ENCODE measurements at places on chromosomes 16 and 17. TPM values are rescaled to one million over a fixed set of nuclear protein-coding genes. Genes with fewer than 3 reads are reported as not detected.

The SEPTIN12 gene
- total RNA-seq: not detected

The KRTAP9-1 gene
- total RNA-seq: not detected

The CDC42EP4 gene
- 0.78 TPM for total RNA-seq

The NAGS gene
- total RNA-seq: 0.60 TPM

- no peak overlapping the region for H3K27ac ChIP-seq
- no peak overlapping the region for H3K4me3 ChIP-seq
- no peaks in the 10 kb centered on the region for H3K4me1 ChIP-seq
- no peaks in the 10 kb centered on the region for H3K36me3 ChIP-seq
- no peaks in the 10 kb centered on the region for H3K27me3 ChIP-seq
These were observed 178.7 kb downstream of the CHD9NB start for GRCh38 chr16:52874042-52874441.

GRCh38 chr16:75385507-75386152, 47.7 kb downstream of the CFDP1 start:
- H3K36me3 ChIP-seq: peaks cover 19% of the 10 kb centered on the region
- no peak for DNase-seq
- peaks cover 4% of the 10 kb centered on the region for H3K4me1 ChIP-seq
- peaks cover 14% of the 10 kb centered on the region for H3K27me3 ChIP-seq
- no peak overlapping the region for H3K4me3 ChIP-seq

DNA sequence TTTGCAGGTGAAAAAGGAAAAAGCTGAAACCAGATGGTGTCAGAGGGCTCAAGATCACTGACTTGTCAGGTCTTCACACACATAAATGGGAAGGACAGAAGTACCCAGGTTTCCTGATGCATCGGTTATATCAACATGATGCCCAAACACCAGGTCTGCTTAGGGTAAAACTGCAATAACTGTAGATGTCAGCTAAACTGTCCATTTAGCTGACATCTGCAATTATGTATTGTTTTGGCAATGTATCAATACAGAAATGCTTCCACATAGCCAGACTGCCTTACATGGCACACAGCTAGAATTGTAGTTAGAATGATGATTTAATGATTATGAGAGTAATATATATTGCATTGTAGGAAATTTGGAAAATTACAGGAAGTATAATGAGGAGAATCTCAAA, 5.0 kb downstream of the ACSM3 start:
- no peak overlapping the region for H3K27ac ChIP-seq
- no peaks in the 10 kb centered on the region for H3K36me3 ChIP-seq
- no peak overlapping the region for H3K4me3 ChIP-seq
- H3K27me3 ChIP-seq: no peaks in the 10 kb centered on the region
- DNase-seq: no peak

DNA sequence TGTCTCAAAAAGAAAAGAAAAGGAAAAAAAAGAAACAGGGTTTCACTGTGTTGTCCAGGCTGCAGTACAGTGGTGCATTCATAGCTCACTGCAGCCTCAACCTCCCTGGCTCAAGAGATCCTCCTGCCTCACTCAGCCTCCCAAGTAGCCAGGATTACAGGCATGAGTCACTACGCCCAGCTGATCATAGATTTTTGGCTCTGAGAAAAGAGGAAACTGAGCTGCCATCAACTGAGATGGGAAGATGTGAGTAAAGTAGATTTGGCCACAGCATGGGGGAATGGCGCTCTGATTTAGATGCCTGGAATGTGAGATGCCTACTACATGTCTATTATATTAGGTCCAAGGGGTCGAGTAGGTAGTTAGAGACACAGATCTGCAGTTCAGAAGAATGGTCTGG, 5.9 kb upstream of the NAGS start:
- no peaks in the 10 kb centered on the region for H3K36me3 ChIP-seq
- DNase-seq: no peak
- H3K27ac ChIP-seq: no peak overlapping the region
- no peak overlapping the region for H3K4me3 ChIP-seq

DNA sequence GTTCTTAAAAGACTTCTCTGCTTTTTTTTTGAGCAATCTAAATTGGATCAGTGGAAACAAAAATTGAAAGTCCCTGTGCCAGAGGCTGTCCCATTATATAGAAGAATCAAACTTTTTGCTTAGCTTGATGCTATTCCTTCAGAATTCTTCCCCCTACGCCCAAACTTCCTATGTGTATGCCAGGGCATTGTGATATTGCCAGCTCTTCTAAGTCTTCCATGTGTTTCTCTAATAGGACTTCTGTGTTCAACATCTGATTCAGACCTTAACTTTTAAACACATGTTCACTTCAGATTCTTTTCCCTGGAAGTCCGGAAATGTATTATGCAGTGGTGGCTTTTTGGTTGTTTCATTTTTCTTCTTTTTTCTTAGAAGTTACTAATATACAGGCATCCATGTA, 18.7 kb downstream of the PTRH2 start:
- H3K27ac ChIP-seq: peak overlapping the region; percentile 40
- peaks cover 14% of the 10 kb centered on the region for H3K4me1 ChIP-seq
- peaks cover 62% of the 10 kb centered on the region for H3K36me3 ChIP-seq
- DNase-seq: no peak
- no peak overlapping the region for H3K4me3 ChIP-seq

DNA sequence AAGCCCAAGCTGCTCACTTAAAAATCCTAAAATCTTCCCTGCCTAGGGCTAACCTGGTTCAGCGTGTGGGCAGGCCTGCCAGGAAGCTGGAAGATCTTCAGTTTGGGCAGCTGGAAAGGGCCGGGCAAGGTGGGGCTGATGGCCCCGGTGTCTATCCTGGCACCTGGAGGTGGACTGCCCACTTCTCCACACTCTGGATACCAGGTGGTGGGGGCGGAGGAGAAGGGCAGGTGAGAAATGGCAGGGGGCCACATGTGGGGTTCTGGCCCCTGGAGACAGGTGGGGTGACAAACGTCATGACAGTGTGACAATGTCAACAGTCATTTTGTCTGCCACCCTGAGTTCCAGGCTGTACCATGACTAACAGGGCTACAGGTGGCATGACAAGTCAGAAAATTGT, 78.5 kb upstream of the C16orf82 start:
- no peak for DNase-seq
- no peak overlapping the region for H3K4me3 ChIP-seq
- H3K36me3 ChIP-seq: no peaks in the 10 kb centered on the region
- H3K27me3 ChIP-seq: peaks cover 4% of the 10 kb centered on the region

- peaks cover 10% of the 10 kb centered on the region for H3K27me3 ChIP-seq
- DNase-seq: no peak
- peak overlapping the region; percentile 84 for H3K27ac ChIP-seq
- H3K4me3 ChIP-seq: peak overlapping the region; percentile 60
- H3K36me3 ChIP-seq: peaks cover 6% of the 10 kb centered on the region
- peaks cover 34% of the 10 kb centered on the region for H3K4me1 ChIP-seq
These were observed 27.4 kb downstream of the KIAA0513 start for GRCh38 chr16:85054948-85055492.

- H3K27me3 ChIP-seq: no peaks in the 10 kb centered on the region
- peak overlapping the region; percentile 44 for H3K27ac ChIP-seq
- peaks cover 15% of the 10 kb centered on the region for H3K36me3 ChIP-seq
- H3K4me1 ChIP-seq: peaks cover 38% of the 10 kb centered on the region
These were observed 1.8 kb downstream of the HMOX2 start for GRCh38 chr16:4477966-4478365.

DNA sequence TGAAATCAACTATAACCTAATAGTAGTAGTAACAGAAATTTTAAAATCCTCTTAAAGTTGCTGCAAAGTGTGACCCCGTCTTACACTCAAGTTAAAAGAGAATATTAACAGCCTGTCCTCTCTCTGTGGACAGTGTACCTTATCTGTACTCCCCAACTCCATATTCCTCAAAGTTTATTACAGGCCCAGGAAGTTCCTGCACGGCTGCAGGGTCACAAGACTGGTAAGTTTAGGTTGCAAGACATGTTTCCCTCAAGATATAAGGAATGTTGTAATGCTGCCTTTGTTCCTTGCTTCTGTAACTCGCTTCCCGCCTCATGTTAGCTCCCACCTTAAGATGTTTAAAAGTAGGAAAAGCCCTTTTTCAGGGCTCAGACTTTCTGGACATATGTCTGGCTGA, 72.2 kb downstream of the ITFG1 start:
- DNase-seq: no peak
- no peaks in the 10 kb centered on the region for H3K27me3 ChIP-seq
- peaks cover 13% of the 10 kb centered on the region for H3K4me1 ChIP-seq

GRCh38 chr17:61063528-61063927, 336.1 kb upstream of the TBX2 start:
- no peak overlapping the region for H3K27ac ChIP-seq
- H3K36me3 ChIP-seq: no peaks in the 10 kb centered on the region
- H3K4me3 ChIP-seq: no peak overlapping the region
- H3K27me3 ChIP-seq: no peaks in the 10 kb centered on the region
- peaks cover 27% of the 10 kb centered on the region for H3K4me1 ChIP-seq

GRCh38 chr16:2056077-2056476, 8.3 kb downstream of the TSC2 start:
- H3K4me1 ChIP-seq: no peaks in the 10 kb centered on the region
- H3K36me3 ChIP-seq: peaks cover 6% of the 10 kb centered on the region
- H3K4me3 ChIP-seq: no peak overlapping the region
- no peak for DNase-seq
- H3K27ac ChIP-seq: no peak overlapping the region

DNA sequence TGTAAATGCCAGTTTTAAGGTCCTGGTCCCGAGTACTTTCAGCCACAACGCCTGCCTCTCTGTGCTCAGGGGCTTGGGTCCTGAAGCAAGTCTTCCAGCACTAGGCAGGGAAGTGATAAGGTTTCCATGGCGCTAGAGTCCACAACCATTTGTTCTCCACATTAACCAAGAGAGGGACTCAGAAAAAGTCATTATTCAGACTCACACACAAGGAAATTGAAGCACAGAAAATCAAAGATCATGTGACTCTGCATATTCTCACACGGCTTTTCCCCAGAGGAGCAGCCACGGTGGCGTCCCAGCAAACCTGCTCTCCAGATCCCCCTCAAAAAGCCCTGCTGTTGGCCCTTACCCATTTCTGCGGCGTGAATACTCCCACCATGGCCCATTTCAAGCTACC, 9.7 kb downstream of the ENPP7 start:
- H3K36me3 ChIP-seq: no peaks in the 10 kb centered on the region
- peaks cover 19% of the 10 kb centered on the region for H3K27me3 ChIP-seq
- H3K4me3 ChIP-seq: no peak overlapping the region
- no peak for DNase-seq
- peaks cover 3% of the 10 kb centered on the region for H3K4me1 ChIP-seq
- no peak overlapping the region for H3K27ac ChIP-seq

DNA sequence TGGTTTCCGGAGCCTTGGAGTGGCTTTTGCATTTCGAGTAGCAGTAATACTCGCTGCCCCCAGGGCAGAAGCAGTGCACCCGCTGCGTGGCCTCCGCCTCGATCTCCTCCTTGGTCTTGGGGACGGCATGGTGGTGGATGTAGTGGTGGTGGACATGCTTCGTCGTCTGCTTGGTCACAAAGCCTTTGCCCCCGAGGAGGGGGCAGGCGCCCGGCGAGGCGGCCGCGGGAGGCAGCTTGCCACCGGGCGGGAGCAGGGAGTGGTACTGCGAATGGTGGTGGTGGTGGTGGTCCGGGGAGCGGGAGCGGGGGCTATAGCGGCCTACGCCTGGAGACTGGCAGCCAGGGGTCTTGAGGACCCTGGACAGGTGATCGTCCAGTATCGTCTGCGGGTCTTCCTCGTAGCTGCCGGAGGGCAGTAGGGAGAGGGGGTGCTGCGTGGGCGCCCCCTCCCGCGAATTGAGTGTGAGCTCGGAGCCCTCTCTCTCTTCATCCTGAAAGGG, 24.1 kb downstream of the AXIN2 start:
- DNase-seq: no peak
- no peak overlapping the region for H3K4me3 ChIP-seq
- H3K4me1 ChIP-seq: peaks cover 7% of the 10 kb centered on the region

- no peak overlapping the region for H3K4me3 ChIP-seq
- no peaks in the 10 kb centered on the region for H3K36me3 ChIP-seq
- H3K4me1 ChIP-seq: no peaks in the 10 kb centered on the region
- no peak overlapping the region for H3K27ac ChIP-seq
- no peaks in the 10 kb centered on the region for H3K27me3 ChIP-seq
These were observed 154.0 kb downstream of the LGALS9B start for GRCh38 chr17:20313306-20313705.

GRCh38 chr16:55641430-55642056, 14.2 kb upstream of the SLC6A2 start:
- H3K27me3 ChIP-seq: no peaks in the 10 kb centered on the region
- no peak overlapping the region for H3K27ac ChIP-seq
- H3K4me1 ChIP-seq: no peaks in the 10 kb centered on the region
- H3K36me3 ChIP-seq: no peaks in the 10 kb centered on the region
- no peak for DNase-seq

DNA sequence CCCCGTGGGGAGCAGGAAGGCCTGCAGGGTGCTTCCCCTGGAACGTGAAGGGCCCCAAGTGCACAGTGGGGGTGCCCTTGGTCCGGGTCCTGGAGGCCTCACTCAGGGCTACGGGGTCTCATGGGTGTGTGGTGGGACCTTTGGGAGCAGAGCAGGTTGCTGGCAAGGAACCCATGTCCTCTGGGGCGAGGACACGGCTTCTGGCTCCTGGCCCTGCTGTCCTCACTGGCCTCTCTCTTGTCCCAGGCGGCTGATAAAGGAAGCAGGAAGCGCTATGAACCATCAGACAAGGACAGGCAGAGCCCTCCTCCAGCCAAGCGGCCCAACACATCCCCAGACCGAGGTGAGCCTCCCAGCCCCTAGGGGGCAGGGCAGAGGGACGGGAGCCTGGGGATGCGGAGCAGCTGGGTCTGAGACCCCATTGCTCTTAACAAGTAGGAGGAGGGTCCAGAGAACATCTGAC, 9.8 kb upstream of the IL17C start:
- H3K4me1 ChIP-seq: no peaks in the 10 kb centered on the region
- peaks cover 24% of the 10 kb centered on the region for H3K36me3 ChIP-seq
- no peak for DNase-seq
- no peak overlapping the region for H3K27ac ChIP-seq
- H3K4me3 ChIP-seq: no peak overlapping the region

GRCh38 chr16:4625560-4626159, 1.0 kb downstream of the MGRN1 start:
- peak overlapping the region; percentile 99 for H3K4me3 ChIP-seq
- H3K4me1 ChIP-seq: peaks cover 22% of the 10 kb centered on the region
- peak overlapping the region; percentile 95 for H3K27ac ChIP-seq
- H3K36me3 ChIP-seq: peaks cover 12% of the 10 kb centered on the region
- no peak for DNase-seq

- no peak overlapping the region for H3K27ac ChIP-seq
- no peaks in the 10 kb centered on the region for H3K36me3 ChIP-seq
- no peak for DNase-seq
- H3K4me3 ChIP-seq: no peak overlapping the region
- H3K4me1 ChIP-seq: no peaks in the 10 kb centered on the region
- H3K27me3 ChIP-seq: peaks cover 22% of the 10 kb centered on the region
These were observed 22.5 kb upstream of the CIBAR2 start for GRCh38 chr16:85134789-85135142.

Data from activated T-helper 1 cell treated with anti-CD3 and anti-CD28 coated beads, Interleukin-12 subunit alpha, Interleukin-12 subunit beta, Interleukin-2, Interleukin-4 antibody, amounts not matched to agents 30 ng/mL and 10 ng/mL and 1 ng/mL, durations not matched to agents 14 hours and 24 hours and 36 hours (primary cell).